Activated naive CD8-positive, alpha-beta T cell treated with anti-CD3 and anti-CD28 coated beads, Interleukin-2, amount 50 U/mL, for 16 hours (primary cell): ENCODE measurements at places on chromosomes 12 and 14.

DNA sequence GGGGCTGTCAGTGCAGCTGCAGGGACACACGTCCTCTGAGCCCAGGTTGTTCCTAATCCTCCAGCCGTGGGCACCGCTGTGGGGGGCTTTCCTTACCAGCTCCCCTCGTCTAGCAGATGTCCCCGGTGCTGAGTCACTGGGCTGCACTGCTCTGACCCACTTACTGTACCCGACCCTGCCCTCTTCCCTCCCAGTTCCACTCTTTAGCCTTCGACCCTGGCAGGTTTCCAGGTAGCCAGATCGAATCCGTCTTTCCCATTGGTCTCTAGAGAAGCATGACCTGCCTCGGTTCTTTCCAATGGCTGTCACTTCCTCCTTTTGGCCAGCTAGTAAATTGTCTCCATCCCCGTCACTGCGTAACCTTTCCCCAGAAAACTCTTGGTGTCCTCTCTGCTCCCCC is 48.4 kb downstream of the ELK3 start:
- no peak for DNase-seq

GRCh38 chr14:65993103-65993502 is 493.1 kb upstream of the CCDC196 start:
- DNase-seq, result no peak

DNA sequence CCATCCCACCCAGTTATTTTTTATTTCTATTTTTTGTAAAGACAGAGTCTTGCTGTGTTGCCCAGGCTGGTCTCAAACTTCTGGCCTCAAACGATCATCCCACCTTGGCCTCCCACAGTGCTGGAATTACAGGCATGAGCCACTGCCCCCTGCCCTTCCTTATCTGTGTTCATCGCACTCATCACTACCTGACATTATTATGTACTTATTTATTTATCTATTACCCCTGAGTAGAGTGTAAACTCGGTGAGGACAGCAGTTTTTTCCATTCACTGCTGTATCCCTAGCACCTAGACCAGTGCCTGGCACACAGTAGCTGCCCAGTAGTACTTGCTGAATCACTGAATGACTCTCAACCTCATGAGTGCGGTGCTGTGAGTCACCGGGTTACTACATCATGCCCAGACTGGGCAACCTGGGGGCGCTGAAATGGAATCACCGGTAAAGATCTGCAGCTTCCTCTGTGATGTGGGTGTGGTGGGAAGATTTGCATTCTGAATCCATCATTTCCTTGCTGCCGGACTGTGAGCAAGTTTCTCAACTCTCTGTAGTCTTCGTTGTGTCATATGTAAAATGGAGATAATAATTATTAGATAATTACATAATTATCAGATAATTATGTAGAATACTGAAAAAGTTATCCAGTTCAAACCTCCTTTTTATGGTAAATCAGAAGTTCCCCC is 81.9 kb upstream of the USP44 start:
- no peak for DNase-seq

GRCh38 chr12:8033153-8034044 is 883 bp downstream of the FOXJ2 start:
- no peak for DNase-seq

DNA sequence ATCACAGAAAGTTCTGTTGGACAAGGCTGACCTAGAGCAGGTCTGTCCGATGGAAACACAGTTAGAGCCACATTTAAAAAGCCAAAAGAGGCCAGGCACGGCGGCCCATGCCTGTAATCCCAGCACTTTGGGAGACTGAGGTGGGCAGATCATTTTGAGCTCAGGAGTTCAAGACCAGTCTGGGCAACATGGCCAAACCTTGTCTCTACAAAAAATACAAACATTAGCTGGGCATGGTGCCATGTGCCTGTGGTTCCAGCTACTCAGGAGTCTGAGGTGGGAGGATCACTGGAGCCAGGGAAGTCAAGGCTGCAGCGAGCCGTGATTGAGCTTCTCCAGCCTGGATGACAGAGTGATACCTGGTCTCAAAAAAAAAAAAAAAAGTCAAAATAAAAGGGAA is 14.9 kb downstream of the UBE3B start:
- DNase-seq, result no peak

- no peak for DNase-seq
Observed at GRCh38 chr12:22275843-22276242, 58.7 kb downstream of the ST8SIA1 start.

- DNase-seq, result no peak
Observed at GRCh38 chr14:56357428-56357827, 222.2 kb upstream of the TMEM260 start.

- no peak for DNase-seq
Observed at GRCh38 chr12:114140576-114140975, 174.5 kb upstream of the RBM19 start.

- no peak for DNase-seq
Observed at GRCh38 chr14:85688006-85688405, 158.1 kb downstream of the FLRT2 start.

DNA sequence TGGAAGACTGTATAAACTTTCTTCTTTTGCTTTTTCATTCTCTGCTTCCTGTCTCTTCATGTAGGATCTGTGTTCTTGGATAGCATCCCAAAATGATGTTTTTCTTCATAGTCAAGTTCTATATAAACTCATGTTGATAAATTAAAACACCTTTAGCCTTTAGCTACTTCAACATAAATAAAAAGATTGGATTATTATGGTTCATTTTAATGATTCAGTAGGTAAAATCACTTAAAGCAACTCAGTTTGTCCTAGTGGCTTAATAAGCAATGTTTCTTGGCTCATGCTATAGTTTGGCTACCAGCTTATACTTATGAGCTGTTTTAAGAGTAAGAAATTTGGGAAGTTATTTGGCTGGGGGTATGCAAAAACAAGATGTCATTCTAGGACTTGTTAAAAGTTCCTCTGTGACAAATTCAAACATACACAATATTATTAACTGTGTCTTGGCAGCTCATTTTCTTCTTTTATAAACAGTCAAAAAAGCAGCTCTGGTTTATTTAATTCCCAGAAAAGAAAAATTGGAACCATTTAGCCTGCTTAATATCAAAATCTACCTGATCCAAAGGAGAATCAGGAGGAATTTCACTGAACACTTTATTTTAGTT is 111.4 kb downstream of the TMTC3 start:
- DNase-seq, result no peak

- DNase-seq, result no peak
Observed at GRCh38 chr12:1741154-1741949, 50.5 kb downstream of the ADIPOR2 start.

DNA sequence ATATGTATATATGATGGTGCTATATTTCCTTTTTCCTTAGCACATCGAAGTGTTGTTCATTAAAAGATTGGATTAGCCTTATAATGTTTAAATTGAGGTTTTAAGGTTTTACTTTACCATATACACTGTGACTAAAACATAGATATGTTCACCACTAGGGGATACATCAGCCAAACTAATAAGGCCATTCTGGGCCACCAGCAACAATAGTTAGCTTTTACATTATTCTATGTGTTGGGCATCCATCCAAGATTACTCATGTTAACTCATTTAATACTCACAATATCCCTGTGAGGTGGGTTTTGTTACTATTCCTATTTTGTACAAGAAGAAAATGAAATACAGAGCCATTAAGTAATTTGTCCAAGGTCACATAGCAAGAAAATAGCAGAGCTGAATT is 202.6 kb upstream of the AVPR1A start:
- no peak for DNase-seq

DNA sequence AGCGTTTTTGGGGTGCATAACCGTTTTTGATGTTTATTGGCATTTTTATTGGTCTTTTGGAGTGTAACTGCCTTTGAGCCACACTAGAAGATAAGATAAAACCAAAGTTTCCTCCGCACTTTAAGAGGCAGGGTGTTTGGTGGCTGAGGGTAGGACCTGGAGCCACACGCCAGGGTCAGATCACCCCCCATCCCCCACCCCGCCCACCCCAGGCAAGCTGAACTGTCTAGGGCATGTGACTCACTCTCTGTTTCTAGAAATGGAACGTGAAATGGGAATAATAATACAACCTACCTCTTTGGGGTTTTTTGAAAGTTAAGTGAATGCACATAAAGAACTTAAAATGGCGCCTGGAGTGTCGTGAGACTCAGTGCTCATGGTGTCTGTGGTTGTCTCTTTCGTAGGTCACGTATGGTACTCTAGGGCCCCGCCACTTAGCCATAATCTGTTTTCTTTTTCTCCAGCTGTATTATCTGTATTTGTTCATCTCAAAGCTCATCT is 56.0 kb downstream of the PPP2R5C start:
- DNase-seq, result no peak

DNA sequence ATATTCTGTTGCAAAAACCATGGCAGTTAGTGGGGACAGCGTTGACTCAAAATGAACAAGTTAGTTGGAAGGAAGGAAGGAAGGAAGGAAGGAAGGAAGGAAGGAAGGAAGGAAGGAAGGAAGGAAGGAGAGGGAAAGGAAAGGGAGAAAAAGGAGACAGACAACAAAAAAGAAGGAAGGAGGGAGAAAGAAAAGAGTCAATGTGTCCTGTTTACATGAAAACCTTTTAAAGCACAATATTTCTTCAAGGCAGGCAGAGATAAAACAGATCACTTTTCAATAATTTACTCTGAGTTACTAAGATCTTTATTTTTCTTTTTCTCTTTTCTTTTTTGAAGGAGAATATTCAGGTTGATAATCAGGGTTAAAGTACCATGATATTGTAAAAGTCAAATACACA is 99.4 kb downstream of the CCER1 start:
- DNase-seq, result no peak
